ENCODE measurements at places on chromosomes 3 and 15. TPM values are rescaled to one million over a fixed set of nuclear protein-coding genes. Genes with fewer than 3 reads are reported as not detected.

DNA sequence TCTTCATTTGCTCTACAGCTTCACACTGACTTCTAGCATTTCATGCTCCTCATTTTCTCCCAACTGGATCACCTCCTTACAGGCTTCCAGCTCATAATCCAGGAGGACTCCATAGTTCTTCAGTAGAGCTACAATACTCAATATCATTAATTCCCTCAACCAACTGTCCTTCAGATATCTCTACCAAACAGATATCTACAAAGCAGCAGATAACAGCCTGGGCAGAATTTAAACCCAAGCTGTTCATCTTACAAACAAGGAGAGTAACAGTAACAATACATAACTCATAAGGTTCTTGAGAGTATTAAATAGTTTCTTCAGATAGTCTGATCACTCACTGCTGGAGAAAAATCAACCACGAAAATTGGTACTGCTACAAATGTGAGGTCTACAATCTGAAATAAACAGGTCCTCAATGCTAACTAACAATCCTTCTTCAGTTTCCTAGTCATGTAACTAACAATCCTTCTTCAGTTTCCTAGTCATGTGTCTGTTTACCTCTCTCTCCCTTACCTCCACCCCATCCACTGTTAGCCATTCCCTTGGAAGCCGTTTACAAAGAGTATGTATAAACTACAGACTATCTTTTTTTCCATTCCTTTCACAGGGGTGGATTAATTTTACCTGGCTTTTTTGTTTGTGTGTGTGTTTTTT is 5.0 kb downstream of the PEAK1 start:
- DNase-seq = no peak

DNA sequence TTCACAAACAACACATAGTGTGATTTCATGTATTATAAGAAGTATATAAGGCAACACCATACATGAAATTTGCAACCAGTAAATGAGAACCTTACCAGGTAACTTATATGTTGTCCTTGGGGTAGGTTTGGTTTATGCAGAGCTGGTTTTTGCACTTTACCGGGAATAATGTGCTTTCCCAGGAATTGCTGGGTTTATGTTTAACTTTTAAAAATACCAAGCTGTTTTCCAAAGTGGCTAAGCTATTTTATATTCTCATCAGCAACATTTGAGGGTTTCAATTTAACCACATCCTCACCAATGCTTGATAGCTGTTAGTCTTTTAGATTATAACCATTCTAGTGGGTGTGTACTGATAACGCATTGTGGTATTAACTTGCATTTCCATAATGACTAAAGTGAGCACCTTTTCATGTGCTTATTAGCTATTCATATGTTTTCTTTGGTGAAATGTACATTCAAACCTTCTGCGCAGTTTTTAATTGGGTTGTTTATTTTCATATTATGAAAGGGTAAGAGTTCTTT is 71.6 kb downstream of the KY start:
- no peak for DNase-seq

GRCh38 chr15:49507261-49507660 is 84.2 kb downstream of the FGF7 start:
- no peak for DNase-seq

Gene GOLGA6L7
- polyA plus RNA-seq = not detected

DNA sequence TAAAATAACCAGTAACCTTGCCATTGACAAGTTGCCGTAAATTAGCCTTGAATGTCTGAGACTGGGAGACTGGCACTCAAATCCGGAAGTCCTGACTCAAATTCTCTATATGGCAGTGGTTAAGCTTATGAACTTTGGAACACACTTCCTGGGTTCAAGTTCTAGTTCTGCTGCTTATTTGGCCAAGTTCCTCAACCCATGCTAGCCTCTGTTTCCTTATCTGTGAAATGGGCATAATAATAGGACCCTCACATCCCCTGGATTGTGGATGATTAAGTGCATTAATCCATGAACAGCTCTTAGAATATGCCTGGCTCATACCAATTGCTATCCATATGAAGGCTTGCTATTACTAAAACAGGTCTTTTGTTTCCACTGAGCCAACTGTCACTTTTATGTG is 311.5 kb downstream of the EDEM1 start:
- no peak for DNase-seq

Gene BFSP2
- polyA plus RNA-seq = 0.35 TPM

DNA sequence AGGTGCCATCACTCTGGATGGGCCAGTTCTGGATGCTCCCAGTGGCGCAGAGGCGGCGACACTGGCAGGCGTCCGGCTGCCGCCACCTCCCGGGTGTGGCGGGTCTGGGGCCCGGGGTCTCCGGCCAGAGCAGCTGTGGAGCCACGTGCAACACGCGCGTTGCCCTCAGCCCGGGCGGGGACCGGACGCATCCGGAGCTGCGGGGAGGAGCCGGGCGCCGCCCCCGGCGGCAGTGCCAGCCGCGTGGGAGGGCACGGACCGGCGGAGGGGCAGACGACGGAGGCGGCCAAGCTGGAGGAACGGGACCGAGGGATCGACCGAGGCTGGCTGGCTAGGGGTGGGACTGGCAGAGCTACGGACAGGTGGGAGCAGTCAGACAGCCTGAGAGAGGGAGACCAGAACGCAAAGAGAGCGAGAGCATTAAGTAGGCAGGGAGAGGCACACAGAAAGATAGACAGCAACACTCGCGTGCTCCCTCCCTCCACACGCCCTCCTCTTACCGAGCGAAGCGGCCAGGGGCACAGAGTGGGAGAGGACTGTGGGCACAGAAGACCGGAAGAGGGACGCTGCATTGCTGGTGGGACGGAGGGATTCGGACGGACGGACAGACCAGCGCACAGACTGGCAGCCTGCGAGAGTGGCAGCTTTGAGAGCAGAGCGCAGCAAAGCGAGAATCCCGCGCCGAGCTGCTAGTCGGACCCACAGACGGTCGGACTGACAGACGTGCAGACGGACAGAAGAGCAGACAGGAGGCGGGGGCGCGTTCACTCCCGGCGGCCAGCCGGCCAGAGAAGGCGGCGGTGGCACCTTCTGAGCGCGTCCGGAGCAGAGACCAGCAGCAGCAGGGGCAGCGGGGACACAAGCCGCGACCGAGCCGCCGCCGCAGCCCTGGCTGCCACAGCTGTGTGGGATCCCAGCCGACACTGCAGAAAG is at the start of gene ARPP21:
ARPP21 (plus strand) TSS at position 272 of the 933 bp plus-strand sequence. CDS start 42,227 bp downstream, outside the sequence.
- DNase-seq = peak; percentile 30

GRCh38 chr3:160921020-160921635 is 165.1 kb downstream of the PPM1L start:
- peak; percentile 46 for DNase-seq

Gene PROS1
- 27.7 TPM for polyA plus RNA-seq

Gene FGF12
- polyA plus RNA-seq = 0.23 TPM

- DNase-seq = peak; percentile 40
These were observed 40.5 kb downstream of the DPPA2 start for GRCh38 chr3:109275702-109276293.

DNA sequence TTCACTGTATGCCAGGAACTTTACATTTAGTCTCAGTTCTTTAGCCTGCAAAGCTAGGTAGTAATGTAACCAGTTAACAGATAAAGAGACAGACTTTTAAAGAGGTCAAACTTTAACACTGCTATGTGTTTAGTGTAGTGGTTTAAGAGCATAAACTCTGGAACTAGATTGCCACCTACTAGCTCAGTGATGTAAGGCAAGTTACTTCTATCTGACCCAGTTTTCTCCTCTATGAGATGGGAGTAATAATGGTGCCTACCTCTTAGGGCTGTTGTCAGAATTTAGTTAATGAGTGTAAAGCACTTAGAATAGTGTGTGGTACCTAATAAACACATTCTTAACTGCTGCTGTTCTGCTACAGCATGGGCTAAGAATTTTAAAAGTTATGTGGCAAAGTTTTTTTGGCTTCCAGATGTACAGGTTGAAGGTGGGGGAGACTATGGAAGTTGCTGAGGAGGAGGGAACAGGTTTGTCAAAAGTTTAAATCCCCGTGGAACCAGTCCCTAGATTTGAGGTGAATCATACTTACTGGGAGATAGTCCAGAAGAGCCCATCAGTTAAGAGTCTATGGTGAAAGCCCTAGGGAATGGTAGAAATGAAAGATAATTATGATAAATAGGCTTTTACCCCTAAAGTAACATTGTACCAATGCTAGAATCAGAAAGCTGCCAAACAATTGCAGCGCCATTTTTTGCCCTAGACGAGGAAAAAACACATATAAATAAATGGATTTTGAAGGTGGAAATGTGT is 13.9 kb downstream of the TSC22D2 start:
- DNase-seq = no peak

DNA sequence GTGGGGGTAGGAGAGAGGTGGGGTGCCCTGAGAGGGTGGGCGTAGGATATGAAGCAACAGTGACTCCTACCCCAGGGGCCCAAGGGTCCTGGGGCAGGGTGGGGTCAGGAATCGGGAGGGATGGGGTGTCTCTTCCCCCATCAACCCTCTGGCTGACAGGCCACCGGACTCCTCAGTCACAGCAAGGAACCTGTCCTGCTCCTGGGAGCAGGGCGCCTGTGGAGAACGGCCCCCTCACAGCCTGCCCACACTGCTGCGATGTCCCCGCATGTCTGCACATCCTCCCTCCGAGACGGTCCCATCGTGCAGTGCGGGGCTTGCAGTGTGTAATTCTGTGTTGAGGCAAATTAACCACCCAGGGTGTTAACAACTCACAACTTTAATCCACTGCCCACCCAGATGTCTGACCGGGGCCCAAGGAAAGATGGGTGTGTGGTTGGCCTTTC is 2.7 kb downstream of the TM4SF19 start:
- no peak for DNase-seq

DNA sequence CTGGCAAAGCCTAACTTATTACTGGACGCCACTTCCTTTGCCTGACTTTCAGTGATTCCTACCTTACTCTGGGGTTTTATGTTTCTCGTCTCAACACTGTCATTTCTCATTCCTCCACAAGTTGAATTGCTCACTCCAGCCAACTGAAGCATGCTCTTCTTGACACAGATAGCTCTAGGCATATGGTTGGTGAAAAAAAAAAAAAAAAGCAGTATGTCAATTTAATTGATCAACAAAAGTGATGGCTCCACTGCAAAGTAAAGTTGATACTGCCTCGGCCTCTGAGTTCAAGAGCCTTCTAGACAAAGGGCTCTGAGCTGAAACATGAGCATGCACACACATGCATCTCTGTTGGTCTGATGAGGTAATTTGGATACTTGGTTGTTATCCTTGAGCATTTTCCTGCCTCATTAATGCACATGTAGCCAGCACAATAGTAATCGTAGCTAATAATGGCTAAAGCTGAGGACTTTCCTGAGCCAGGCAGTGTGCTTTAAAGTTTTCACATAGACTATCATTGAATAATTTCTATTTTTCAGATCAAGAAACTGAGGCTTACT is 21.4 kb upstream of the UBE2Q2 start:
- DNase-seq = no peak

DNA sequence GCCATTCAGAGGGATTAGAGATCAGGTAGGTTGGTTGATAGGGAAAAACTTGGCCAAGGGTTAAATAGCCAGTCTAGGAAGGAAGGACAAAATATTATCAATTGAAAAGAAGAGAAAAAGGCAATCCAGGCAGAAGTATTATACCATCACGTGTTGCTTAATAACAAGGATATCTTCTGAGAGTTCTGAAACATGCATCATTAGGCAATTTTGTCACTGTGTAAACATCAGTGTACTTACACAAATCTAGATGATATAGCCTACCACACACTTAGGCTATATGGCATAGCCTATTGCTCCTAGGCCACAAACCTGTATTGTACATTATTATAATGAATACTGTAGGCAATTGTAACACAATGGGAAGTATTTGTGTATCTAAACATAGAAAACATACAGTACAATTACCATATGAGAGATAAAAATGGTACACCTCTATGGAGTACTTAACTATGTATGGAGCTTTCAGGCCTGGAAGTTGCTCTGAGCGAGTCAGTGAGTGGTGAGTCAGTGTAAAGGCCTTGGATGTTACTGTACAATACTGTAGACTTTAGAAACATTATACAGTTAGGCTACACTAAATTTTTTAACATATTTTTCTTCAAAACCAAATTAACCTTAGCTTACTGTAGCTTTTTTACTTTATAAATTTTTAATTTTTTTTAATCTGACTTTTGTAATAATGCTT is 2.7 kb downstream of the TEX55 start:
- no peak for DNase-seq

GRCh38 chr15:68598171-68599152 is 19.7 kb downstream of the CORO2B start:
- DNase-seq = peak; percentile 69

Gene SATB1
- polyA plus RNA-seq = 11.9 TPM

Gene ESYT3
- polyA plus RNA-seq = 5.7 TPM

DNA sequence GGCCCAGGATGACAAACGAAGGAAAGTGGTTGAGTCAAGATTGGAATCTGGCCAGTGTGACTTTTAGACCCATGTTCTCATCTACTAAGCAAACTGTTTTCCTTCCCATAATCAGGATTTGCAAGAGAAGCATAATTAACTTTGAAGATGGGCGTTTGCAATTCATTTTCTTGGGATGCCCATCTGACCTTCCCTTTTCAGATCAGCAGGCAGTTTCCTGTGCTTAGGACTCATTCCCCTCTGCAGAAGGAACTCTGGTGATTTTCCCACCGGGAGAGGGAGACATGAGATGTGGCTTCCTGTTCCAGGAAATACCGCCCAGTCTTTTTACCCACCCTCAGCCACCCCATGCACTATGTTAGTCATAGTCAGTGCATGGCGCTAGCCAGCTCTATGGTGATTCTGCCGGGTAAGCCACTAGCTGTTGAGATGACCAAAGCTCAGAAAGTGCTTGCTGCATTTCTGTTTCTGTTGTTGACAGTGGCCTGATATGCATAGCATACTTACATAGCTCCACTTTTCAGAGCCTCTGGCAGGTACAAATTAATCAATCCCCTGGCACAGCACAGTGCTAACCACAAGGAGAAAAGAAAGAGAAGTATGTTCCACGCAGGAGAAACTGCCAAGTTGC is 129.4 kb downstream of the VGLL4 start:
- peak; percentile 47 for DNase-seq

DNA sequence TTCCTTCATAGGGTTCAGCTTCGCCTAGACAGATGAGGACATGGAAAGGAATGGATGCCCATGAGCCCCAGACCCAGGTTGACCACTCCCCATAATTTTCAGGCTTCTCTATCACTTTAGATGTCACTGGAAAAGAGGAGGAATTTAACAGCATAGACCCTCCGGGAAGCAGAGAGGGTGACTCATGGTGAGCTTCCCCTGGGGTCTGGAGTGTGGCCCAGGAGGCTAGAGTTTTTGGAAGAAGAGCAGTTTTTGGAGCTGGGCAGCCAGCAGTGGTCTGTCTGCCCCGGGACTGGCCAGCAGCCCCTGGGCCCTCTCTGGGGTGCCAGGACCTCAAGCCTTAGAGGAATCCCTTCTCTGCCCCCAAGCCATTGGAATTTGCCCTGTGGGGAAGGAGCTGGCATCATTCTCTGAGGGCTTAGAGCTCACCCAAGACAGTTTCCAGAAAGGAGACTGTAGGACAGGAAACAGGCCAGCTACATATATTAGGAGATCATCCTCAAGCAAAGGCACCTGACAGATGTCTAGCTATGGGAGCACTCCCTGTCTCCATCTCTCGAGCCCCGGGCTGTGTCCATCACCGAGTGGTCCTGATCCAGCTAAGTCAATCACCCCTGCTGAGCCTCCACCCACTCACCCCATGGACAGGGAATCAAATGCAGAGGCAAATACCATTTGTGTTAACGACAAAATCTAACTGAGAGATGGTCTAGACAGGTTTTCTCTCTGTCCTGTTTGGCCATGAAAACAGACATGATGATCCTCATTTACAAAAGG is 67.3 kb downstream of the MEGF11 start:
- no peak for DNase-seq

Gene CCNB2
- 2.4 TPM for polyA plus RNA-seq
